ENCODE measurements at places on chromosomes 2 and 18.

DNA sequence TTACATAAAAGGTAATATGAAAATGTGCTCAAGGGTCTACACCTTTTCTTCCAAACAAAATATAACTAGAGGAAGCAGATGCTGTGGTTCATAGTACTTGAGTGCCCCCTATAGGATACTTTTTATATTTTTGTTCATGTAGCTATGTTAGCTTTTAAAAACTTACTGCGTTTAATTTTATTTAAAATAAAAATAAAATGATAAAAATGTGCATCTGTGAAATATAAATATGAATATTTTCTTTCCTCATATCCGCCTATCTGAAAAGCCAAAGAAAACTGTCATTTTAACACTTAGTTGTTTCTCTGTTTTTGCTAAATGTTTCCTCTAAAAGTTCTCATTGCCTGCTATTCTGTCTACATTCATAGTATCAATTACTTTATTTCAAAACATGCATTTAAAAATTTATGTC is 9.6 kb upstream of the LRP1B start:
- DNase-seq, result no peak

DNA sequence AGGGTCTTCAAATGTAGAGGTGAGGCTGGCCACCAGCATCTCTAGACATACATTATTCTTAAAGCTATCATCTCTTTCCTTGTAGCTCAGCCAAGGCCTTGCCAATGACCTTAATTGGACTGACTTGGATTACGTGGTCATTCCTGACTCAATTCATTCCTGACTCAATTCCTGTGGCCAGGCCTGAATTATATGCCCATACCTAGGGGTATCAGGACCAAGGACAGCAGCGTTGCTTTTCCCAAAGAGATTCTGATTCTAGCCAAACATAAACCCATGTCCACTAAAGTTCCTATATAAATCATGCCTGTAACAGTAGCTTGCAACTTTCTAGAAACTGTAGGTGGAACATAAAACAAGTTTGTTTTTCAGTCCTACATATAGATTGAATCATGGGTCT is 231.7 kb downstream of the ARL6IP6 start:
- no peak for DNase-seq

- no peak for DNase-seq
These were observed 8.7 kb upstream of the COX7A2L start for GRCh38 chr2:42369532-42370229.

DNA sequence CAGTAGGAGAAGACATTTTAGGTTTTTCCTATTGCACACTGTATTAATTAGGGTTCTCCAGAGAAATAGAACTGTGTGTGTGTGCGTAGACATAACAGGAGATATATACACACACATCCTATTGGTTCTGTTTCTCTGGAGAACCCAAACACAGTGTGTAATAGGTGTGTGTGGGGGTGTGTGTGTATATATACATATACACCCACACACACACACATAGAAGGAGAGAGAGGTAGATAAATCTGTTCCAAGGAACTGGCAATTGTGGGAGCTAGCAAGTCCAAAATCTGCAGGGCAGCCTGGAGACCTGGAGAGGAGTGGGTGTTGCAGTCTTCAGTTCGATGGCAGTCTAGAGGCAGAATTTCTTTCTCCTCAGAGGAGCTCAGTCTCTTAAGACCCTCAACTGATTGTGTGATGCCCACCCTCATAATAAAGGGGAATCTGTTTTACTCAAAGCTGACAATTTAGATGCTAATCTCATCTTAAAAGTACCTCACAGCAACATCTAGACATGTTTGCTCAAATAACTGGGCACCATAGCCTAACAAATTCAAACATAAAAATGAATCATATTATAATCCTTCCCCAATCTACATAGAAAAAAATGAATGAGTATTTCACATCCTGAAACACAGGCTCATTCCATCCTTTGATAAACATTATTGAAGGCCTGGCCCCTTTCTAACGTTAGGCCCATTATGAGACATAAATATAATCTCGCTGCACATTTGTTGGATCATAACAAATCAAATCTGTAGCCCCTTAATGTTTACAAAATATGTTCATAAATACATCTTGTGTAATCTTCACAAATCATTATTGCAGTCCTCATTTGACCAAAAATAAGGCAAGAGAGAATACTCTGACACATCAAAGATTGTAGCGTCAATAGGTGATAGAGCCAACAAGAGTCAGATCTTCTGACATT is 35.1 kb upstream of the RTN4 start:
- no peak for DNase-seq

DNA sequence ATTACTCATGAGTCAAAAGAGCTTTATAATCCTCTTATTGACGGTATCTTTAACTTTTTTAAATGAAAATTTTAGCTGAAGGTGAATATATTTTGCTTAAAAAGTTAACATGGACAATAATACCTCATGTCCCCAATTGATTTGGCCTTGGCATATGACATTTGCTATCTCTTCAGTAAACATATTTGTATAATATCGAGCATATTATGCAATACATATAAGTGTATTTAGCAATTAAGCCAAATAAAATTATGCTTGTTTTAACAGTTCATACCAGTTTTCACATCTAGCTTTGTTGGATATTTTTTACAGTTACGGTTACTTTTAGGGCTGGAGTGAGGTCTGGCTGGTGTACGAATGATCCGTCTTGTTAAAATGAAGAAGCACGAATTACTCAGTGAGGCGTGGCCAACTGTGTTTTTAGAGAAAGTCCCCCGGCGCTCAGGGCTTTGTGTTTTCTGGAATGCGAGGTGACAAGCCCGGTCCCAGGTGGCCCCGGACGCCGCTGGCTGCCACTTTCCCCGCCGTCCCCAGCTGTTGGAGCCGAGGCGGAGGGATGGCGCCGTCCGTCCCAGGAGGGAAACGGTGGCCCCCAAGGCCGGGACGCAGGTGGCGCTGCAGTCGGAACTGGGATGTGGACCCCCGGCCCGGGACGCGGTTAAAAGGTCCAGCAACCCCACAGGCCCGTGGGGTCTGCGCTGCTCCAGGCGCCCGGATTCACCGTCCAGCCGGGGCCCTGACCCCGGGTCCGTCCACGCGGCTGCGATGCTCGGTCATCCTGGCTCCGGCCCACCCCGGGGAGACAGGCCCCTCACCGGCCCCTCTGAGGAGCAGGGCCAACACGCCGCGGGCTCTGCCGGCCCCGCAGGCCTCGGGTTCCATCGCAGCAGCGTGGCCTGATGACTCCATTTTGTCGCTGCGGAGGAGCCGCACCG is 41.3 kb downstream of the TMEM18 start:
- no peak for DNase-seq

DNA sequence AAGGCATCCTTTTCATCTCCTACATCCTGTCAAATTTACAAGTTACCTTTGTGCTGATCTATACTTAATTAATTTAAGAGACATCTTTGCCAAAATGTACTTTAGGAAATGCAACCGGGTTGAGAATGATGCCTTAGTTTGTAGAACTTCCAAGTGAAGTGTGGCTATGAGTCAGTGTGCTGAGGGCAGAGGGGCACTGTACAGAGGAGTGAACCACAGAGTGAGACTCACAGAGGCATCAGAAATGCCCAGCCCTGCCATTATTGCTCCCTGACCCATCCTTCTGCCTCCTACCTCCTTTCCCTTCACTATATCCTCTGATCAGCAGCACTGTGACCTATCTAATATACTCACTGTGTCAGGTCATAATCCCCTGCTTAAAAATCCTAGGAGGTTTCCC is 320.1 kb downstream of the LRRTM1 start:
- no peak for DNase-seq

GRCh38 chr2:16137080-16137755 is 196.9 kb downstream of the MYCN start:
- no peak for DNase-seq

GRCh38 chr2:46239847-46240181 is 57.4 kb upstream of the EPAS1 start:
- no peak for DNase-seq

Measured in germinal center (tissue), 1 donor.